ENCODE measurements at places on chromosomes 13 and 19.

GRCh38 chr13:76632401-76633044 lies 253.7 kb downstream of the KCTD12 start:
- DNase-seq: no peak

DNA sequence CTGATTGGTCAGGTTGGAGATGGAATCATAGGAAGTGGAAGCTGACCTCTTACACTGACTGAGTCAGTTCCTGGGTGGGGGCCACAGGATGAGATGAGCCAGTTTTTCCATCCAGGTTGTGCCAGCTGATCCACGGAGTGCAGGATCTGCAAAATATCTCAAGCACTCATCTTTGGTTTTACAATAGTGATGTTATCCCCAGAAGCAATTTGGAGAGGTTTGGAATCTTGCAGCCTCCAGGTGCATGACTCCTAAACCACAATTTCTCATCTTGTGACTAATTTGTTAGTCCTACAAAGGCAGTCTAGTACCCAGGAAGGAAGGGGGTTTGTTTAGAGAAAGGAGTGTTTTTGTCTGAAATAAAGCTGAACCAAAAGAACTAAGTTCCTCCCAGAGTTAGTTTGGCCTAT lies 212.8 kb downstream of the SLITRK6 start:
- DNase-seq: no peak

DNA sequence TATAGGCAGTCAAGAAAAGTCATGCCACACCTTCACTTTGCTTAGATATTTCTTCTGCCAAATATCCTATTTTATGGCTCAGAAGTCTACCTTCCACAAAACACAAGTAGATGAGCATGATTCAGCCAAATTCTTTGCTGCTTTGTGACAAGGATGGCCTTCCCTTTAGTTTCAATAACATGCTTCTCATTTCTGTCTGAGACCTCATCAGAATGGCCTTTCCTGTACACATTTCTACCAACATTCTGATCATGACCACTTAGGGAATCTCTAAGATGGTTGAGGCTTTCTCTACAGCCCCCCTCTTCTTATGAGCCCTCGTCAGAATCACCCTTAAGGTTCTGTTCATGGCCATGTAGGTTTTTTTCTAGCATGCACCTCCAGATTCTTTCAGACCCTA lies 96.2 kb downstream of the COL4A2 start:
- no peak for DNase-seq

DNA sequence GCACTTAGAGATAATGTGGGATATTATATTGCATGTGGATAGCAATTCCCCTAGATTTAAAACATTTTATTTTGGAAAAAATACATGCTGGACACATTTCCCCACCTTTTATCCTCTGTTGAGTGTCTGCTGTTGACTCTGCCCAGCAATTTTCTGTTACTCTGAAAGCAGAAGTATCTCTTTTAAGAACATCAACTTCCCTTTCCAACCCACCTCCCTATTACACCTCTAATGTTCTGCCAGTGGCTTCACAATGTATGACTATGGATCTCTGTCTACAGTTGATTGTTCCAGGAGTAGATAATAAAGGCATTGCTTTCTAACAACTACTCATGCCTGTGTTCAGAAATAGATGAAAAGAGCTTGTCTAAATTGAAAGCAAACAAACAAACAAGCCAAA lies 754.8 kb upstream of the SLITRK6 start:
- DNase-seq: no peak

- DNase-seq: no peak
Measured at GRCh38 chr19:12843999-12844732, 5.9 kb downstream of the MAST1 start.

DNA sequence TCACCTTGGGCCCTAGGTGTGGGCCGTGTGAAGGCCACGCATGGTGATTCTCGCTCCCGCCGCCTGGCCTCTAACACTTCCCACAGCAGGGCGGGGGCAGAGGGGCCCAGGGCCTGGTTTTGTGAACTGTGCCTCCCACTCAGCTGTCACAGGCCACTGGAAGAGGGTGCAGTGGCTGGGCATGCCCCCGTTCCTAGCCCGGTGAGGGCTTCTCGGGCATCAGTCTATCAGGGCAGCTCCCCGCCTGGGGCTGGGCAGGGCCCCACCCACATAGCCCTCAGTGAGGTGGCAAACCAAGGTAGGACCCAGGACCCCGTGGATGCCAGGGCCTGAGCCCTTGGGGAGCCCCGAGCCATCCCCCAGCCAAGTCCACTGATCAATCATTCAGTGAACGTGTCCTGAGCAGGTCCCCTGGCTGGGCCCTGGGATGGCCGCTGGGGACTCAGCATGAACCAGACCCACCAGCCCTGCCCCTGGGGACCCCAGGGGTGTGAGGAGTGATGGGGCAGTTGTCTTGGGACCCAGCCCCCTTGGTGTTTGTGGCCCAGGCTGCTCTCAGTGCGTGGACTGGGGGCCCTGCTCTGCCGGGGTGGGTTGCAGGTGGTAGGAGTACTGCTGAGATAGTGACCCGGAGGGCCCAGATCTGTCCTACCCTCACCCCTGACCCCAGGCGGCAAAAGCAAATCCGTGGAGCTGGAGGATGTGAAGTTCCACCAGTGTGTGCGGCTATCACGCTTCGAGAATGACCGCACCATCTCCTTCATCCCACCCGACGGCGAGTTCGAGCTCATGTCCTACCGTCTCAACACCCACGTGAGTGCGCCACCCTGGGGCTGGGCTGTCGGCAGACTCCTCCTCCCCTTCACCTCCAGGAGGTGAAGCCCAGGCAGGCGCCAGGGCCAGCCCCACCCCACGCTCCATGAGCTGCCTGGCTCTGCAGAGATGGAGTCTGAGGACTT lies 29.4 kb downstream of the AP1M1 start:
- no peak for DNase-seq

GRCh38 chr19:30852168-30852567 lies 480.0 kb downstream of the ZNF536 start:
- DNase-seq: no peak
